ENCODE measurements at places on chromosomes 4 and X. TPM values are rescaled to one million over a fixed set of nuclear protein-coding genes. Genes with fewer than 3 reads are reported as not detected.

The DOCK11 gene
- total RNA-seq, result 5.3 TPM

The GPR82 gene
- not detected for total RNA-seq

The PPA2 gene
- 47.0 TPM for total RNA-seq

The GLOD5 gene
- not detected for total RNA-seq

The ITIH6 gene
- not detected for total RNA-seq

The PDZD4 gene
- 9.9 TPM for total RNA-seq

The HELT gene
- not detected for total RNA-seq

The IL21 gene
- not detected for total RNA-seq

The UGT2B11 gene
- not detected for total RNA-seq

The CXCR3 gene
- total RNA-seq, result not detected

DNA sequence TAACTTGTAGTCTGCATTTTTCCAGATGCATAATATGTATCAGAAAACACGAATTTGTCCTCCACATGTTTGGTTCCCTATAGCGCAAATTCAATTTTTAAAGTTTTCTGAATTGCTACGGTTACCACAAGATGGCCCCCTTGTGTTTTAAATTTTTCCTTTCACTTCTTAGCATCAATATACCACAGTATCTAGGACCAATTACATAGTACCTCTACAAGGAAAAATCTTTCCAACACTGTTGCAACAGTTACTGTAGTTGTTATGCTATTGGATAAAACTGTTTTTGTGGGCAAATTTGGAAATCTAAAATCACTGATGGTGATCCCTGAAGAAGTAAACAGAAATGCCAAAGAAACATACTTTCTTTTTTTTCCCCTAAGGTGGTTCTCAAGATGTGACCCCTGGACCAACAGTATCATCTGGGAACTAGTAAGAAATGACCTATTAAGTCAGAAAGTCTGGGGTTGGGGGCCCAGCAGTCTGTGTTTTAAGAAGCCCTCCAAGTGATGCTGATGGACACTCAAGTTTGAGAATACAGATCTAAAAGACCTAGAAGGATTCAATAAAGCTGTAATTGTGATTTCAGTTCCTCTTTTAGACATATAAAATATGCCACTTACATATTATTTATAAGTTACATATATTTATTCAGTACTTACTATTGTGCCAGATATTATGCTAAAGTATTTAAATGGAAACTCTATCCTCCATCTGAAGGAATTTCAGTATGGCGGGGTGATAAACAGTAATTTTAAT lies 3.1 kb downstream of the ZGRF1 start:
- H3K36me3 ChIP-seq, result no peaks in the 10 kb centered on the region
- H3K27me3 ChIP-seq, result no peaks in the 10 kb centered on the region
- no peak overlapping the region for H3K27ac ChIP-seq

GRCh38 chr4:5192271-5192670 lies 141.0 kb downstream of the STK32B start:
- no peak overlapping the region for H3K27ac ChIP-seq
- no peaks in the 10 kb centered on the region for H3K27me3 ChIP-seq
- no peak for DNase-seq
- no peak overlapping the region for H3K4me3 ChIP-seq
- no peaks in the 10 kb centered on the region for H3K4me1 ChIP-seq
- no peaks in the 10 kb centered on the region for H3K36me3 ChIP-seq

DNA sequence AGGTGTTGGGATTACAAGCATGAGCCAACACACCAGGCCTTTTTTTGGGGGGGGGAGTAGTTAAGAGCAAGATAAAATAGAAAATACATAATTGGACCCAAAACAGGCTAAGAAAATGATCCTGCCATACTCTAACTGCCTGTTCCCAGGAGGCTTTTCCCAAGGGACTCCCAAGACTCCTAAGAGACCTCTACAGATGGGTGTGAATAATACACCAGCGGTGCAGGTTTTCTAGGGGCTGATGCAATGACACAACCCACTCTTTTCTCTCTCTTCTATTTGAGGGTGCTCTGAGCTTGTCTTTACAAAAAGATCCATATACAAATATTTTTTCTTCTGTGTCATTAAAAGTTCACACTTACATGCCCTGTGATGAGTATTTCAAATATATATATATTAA lies 116.9 kb downstream of the RASL11B start:
- H3K27me3 ChIP-seq, result no peaks in the 10 kb centered on the region
- no peak overlapping the region for H3K4me3 ChIP-seq
- no peak overlapping the region for H3K27ac ChIP-seq
- H3K4me1 ChIP-seq, result no peaks in the 10 kb centered on the region
- no peaks in the 10 kb centered on the region for H3K36me3 ChIP-seq

GRCh38 chrX:154724993-154725756 lies 25.7 kb downstream of the GAB3 start:
- no peak overlapping the region for H3K4me3 ChIP-seq
- H3K4me1 ChIP-seq, result peaks cover 23% of the 10 kb centered on the region
- no peaks in the 10 kb centered on the region for H3K27me3 ChIP-seq
- H3K27ac ChIP-seq, result no peak overlapping the region

DNA sequence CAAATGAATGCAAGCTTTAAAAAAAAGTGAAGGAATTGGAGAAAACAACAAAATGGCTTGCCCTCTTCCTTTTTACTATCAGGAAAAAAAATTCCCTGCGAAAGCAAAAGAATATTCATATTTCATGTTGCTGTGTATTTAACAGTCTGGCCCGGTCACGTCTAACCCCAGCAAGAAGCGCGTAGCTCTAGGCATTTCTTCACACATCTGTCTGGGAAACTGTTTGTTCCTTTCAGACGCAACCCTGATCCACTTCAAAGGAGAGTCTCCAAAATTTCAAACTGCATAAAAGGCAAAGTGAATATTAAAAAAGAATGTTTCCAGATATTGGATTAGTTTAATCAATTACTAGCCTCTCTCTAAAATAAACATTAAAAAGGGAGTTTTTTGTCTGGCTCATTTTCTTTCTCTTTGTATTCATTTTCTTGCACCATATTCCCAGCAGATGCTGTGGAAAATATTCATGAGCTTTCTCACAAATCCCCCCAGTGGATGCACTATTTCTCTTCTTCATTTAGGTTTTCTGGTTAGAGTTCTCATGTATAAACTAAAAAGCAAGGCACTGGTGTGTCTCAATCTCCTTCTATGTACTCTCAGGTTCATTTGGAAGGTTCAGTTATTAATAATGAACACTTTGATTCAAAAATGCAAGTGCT lies 145.3 kb downstream of the MID1 start:
- H3K27me3 ChIP-seq, result no peaks in the 10 kb centered on the region
- H3K27ac ChIP-seq, result no peak overlapping the region
- H3K4me3 ChIP-seq, result no peak overlapping the region
- DNase-seq, result no peak

- no peak overlapping the region for H3K27ac ChIP-seq
- H3K4me1 ChIP-seq, result no peaks in the 10 kb centered on the region
Observed at GRCh38 chr4:14054391-14054790, 426.9 kb upstream of the BOD1L1 start.

GRCh38 chr4:186605261-186605865 lies 50.0 kb upstream of the MTNR1A start:
- peaks cover 70% of the 10 kb centered on the region for H3K36me3 ChIP-seq
- DNase-seq, result no peak
- peaks cover 4% of the 10 kb centered on the region for H3K4me1 ChIP-seq
- no peak overlapping the region for H3K27ac ChIP-seq
- no peaks in the 10 kb centered on the region for H3K27me3 ChIP-seq

DNA sequence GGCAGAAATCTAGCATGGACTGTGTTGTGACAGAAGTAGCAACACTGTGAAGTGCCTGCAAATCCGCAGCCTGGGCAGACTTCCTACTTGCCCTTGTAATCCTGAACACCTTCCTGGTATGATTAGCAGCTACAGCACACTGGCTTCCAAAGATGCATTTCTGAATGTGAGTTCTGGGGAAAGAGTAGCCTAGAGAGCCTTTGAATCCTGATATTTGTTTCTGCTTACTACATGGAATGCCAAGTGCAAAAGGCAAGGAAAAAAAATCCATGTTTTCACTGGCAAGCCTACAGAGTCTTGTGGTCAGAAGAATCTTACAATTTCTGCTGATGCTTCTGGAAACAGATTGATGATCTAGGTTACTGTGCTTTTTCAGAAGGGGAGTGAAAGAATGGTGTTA lies 223.7 kb downstream of the COL25A1 start:
- peak; percentile 95 for DNase-seq
- H3K4me1 ChIP-seq, result peaks cover 12% of the 10 kb centered on the region
- H3K27me3 ChIP-seq, result no peaks in the 10 kb centered on the region

- no peak overlapping the region for H3K27ac ChIP-seq
- no peaks in the 10 kb centered on the region for H3K36me3 ChIP-seq
- no peaks in the 10 kb centered on the region for H3K4me1 ChIP-seq
- no peak for DNase-seq
Observed at GRCh38 chr4:145196747-145197146, 16.4 kb upstream of the OTUD4 start.

GRCh38 chrX:67730296-67730695 lies 186.5 kb downstream of the AR start:
- H3K4me3 ChIP-seq, result no peak overlapping the region
- H3K27me3 ChIP-seq, result no peaks in the 10 kb centered on the region
- no peaks in the 10 kb centered on the region for H3K4me1 ChIP-seq
- no peaks in the 10 kb centered on the region for H3K36me3 ChIP-seq
- DNase-seq, result no peak

- no peak for DNase-seq
- H3K27me3 ChIP-seq, result no peaks in the 10 kb centered on the region
- H3K4me3 ChIP-seq, result no peak overlapping the region
- no peaks in the 10 kb centered on the region for H3K36me3 ChIP-seq
Observed at GRCh38 chr4:146023334-146023967, 84.8 kb upstream of the ZNF827 start.

- no peaks in the 10 kb centered on the region for H3K4me1 ChIP-seq
- H3K27ac ChIP-seq, result no peak overlapping the region
- no peaks in the 10 kb centered on the region for H3K36me3 ChIP-seq
- H3K4me3 ChIP-seq, result no peak overlapping the region
- no peaks in the 10 kb centered on the region for H3K27me3 ChIP-seq
- no peak for DNase-seq
Observed at GRCh38 chr4:177562859-177563258, 120.6 kb upstream of the AGA start.

DNA sequence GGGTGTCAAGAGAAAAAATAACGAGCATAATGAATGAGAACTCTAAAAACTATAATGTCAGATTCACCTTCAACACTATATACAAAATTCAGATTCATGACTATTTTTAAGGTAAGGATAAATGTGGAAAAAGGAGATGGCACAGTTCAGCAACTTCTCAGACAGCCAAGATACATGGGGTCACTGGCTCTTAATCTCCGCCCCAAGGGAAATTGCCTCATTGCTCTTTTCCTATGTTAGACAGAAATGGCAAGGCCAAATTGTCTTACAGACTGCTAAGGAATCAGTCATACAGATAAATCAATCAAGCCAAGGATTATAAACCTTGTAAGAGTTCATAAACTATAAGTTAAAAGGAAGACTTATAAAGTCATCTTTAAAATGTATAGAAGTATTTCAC lies 183.4 kb downstream of the OPHN1 start:
- no peak overlapping the region for H3K27ac ChIP-seq
- no peaks in the 10 kb centered on the region for H3K4me1 ChIP-seq
- no peaks in the 10 kb centered on the region for H3K36me3 ChIP-seq
- H3K27me3 ChIP-seq, result no peaks in the 10 kb centered on the region
- no peak overlapping the region for H3K4me3 ChIP-seq
- no peak for DNase-seq

GRCh38 chr4:151667048-151667447 lies 93.8 kb downstream of the GATB start:
- no peaks in the 10 kb centered on the region for H3K4me1 ChIP-seq
- H3K4me3 ChIP-seq, result no peak overlapping the region
- H3K36me3 ChIP-seq, result no peaks in the 10 kb centered on the region
- DNase-seq, result no peak
- no peak overlapping the region for H3K27ac ChIP-seq

DNA sequence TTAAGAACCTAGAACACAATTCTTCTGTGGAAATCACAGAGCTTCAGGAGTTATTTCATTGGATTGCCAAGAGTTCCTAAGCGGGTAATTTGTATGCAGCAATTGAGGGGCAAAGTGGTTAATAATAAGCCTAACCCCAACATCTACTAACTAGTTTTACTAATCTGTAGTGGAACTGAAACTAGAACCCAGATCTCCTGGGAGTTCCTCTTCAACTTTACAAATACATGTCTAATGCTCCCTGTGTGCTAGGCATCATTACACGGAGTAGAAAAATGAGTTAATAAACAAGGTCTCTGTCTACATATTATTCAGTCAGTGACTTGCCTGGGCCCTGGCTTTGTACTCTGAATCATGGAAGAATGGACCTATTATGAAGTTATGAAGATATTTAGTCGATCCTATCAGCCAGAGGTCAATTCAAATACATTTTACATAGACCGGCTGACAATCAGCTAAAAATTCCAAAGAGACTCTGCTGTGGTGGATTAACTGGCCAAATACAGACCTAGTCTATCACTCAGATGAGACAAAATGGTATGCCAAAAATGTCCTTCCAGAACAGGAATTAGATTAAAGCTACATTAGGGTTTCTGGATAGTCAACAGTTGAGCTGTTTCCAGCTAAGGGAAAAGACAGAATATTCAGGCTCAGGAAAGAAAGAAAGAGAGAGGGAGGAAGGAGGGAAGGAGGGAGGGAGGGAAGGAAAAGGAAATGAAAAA lies 326.0 kb downstream of the FBXW7 start:
- no peak overlapping the region for H3K4me3 ChIP-seq
- H3K27me3 ChIP-seq, result no peaks in the 10 kb centered on the region
- peak; percentile 33 for DNase-seq
- H3K36me3 ChIP-seq, result no peaks in the 10 kb centered on the region
- no peaks in the 10 kb centered on the region for H3K4me1 ChIP-seq
- no peak overlapping the region for H3K27ac ChIP-seq

DNA sequence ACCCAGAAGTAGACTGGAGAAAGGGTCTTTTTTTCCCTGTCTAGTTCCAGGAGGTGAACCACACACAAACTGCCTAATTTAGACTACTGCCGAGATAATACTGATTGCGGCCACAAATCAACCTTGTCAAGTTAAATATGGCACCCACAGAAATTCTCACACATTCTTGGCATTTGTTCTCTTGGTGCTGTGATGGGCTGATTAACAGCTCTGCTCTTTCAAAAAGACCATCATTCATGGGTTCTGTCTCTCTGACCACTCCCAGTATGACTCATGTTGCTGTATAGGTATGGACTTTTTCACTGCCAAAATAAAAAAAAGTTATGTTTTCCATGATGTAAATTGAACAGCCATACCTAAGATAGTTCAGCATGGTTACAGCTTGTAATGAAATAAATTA lies 1003.5 kb upstream of the LCORL start:
- peak; percentile 55 for DNase-seq
- H3K27ac ChIP-seq, result no peak overlapping the region
- no peak overlapping the region for H3K4me3 ChIP-seq
- no peaks in the 10 kb centered on the region for H3K27me3 ChIP-seq
- H3K4me1 ChIP-seq, result no peaks in the 10 kb centered on the region

- DNase-seq, result no peak
- H3K4me1 ChIP-seq, result peaks cover 25% of the 10 kb centered on the region
- no peaks in the 10 kb centered on the region for H3K36me3 ChIP-seq
- H3K4me3 ChIP-seq, result no peak overlapping the region
Observed at GRCh38 chrX:134604701-134605311, 53.5 kb downstream of the PLAC1 start.

- H3K27me3 ChIP-seq, result no peaks in the 10 kb centered on the region
- no peaks in the 10 kb centered on the region for H3K4me1 ChIP-seq
- H3K36me3 ChIP-seq, result no peaks in the 10 kb centered on the region
- DNase-seq, result no peak
Observed at GRCh38 chrX:54423161-54423888, 16.9 kb upstream of the TSR2 start.

All from astrocyte (in vitro differentiated cells and primary cell).